ENCODE measurements at places on chromosomes 16 and 17.

DNA sequence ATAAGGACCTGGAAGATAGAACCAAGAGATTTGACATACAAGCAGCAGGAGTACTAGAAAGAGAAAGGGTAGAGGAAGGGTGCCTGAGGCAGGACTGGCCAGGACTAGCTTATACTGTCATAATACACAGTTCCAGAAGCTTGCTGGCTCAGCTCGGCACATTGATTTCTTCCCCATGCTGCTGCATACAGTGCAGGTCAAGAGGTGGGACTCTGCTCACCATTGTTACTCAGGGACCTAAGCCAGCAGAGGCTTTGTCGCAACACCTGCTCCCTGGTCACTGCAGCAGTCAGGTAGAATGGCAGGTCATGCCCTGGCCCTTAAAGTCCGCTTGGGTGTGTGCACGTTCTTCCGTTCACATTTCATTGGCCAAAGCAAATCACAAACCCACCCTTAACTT is 32.8 kb downstream of the LDHD start:
- no peak for DNase-seq

DNA sequence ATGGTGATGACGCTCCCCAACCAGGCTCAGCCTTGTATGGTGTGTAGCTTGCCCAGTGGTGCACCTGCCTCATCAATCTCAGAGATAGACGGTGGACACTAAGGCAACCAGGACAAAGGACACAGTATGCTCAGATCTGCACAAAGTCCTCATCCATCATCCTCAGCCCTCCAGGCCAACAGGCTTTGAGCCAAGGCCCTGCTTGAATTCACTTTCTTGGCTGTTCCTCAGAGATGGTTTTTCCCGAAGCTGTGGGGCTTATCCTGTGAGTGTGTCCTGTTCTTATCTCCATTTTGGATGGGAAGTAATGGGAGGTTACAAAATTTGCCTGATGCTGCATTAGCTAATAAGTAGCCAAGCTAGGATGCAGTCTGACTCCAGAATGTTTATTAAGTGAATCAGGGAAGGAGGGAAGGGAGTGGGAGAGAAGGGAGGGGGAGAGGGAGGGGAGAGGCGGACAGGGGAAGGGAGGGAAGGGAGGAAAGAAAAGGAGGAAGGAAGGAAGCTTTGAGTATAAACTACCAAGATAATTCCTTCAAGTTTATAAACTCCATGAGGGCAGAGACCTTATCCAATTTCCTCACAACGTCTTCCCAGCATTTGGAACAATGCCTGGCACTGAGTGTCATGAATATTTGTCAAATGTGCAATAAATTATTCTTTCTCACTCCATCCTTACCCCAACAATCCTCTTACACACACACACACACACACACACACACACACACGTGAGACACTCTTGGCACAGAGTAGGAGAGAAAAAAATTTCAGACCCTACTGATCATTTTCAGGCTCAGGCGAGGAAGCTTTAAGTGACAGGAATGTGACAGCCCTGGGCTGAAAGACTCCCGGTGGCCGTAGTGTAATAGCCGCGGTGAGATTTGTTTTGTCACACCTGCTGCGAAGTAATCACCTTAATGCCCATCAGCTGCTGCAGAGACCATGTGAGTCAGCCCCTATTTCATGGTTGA is 84.3 kb downstream of the BMERB1 start:
- DNase-seq, result no peak

- DNase-seq, result peak; percentile 28
Observed at GRCh38 chr16:50153596-50154419, 702 bp downstream of the TENT4B start.

- no peak for DNase-seq
Observed at GRCh38 chr17:17114592-17115225, 72.5 kb downstream of the MPRIP start.

DNA sequence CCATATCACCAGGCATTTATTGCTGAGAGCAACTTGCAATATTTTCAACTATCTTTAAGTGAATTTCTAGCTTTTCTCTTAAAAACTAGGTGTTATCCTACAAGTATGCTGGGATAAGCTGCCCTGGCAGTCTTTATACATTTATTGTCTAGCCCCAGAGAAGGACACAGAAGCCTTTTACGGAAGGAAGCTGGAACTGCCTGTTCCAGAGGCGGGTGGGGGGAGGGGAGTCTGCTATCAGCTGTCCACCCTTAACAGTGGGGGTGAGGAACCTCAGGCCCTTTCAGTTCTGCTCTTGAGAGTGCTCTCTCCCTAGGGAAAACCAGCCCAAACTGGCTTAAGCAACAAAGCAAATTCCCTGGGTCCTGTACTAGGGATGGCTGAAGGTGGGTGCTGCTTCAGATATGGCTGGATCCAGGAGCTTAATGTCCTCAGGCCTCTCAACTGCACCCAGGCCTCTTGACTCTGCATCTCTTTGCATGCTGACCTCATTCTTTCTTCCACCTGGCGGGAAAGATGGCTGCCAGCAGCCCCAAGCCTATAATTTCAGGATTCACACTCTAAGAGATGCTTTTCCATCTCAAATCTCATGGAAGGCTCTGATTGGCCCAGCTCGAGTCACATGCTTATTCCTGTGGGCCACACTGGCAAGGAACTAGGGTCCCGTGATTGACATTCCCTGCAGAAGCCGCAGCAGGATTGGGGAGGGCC is 16.6 kb downstream of the NAGPA start:
- DNase-seq, result no peak

GRCh38 chr16:83296505-83296904 is 511.3 kb upstream of the HSBP1 start:
- no peak for DNase-seq

DNA sequence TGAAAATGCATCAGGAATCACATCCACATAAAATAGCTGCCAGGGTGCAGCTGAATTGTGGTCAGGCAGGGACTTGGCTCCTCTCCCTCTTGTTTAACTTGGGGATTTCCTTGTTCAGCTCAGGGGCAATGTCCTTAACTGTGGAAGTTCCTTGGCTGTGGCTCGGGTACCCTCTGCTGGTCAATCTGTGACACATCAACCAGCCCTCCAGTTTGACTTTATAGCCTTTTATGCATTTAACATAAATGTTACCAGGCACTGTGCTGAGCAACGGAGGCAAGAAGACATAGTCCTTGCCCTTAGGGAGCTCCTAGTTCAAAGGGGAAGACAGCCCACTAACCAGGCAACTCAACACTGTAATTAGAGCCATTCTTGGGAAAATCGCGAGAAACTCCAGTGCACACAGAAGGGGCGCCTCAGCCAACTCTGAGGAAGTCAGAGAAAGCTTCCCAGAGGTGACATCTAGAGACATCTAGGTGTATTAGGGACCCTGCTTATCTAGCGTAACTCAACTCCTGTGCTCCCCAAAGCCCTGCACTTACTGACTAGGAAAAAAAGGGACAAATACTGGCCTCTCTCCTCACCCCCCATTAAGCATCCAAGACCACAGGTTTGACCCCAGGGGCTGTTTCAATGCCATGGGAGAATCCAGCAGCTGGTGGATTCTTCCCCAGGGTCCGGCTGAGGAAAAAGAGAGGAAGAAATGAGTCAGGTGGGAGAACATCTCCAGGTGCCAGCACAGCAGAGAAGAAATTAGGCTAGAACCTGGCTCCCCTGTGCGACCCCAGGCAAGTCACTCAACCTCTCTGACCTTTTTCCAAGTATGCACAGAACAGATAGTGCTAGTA is 17.3 kb upstream of the EEF2K start:
- peak; percentile 51 for DNase-seq

All from progenitor cell of endocrine pancreas (in vitro differentiated cells).